ENCODE measurements at places on chromosomes 3 and 15.

DNA sequence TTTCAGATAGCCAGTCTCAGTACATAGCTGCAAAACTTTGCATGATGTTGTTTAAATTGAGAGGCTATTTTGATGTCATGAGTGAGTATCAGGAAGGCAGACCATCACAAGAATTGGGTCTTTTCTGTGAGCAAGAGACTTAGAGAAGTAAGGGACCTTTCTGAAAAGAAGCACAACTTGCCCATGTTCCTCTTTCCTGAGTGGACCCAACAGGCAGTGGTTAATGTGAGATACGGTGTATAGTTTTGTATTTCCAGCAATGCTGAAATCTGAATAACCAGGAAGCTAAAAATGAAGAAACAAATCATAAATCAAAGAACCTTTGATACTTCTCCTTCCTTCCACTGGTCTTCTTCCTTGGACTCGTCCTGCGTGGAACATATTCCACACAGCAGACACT lies 25.1 kb downstream of the MCTP2 start:
- DNase-seq = no peak

GRCh38 chr3:141405025-141405424 lies 36.7 kb downstream of the ZBTB38 start:
- no peak for DNase-seq

DNA sequence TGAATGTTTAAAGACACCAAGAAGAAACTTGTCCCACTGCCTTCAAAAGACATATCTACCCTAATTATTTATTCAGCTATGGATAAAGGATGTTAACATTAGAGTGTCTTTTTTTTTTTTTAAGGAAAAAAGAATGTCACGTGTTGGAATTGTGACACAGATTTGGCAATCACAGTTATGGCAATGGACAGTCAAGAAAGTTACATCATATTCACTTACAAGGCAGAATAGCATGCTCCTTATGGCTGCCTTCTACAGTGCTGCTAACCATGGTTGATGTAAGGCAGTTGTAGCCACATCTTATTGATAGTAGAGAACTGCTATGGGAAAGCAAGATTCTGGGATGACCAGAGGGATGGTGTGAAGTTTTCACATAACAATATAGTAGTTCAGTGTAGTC lies 128.8 kb upstream of the ZBTB20 start:
- no peak for DNase-seq

GRCh38 chr3:44848634-44849033 lies 13.1 kb upstream of the TMEM42 start:
- DNase-seq = no peak

DNA sequence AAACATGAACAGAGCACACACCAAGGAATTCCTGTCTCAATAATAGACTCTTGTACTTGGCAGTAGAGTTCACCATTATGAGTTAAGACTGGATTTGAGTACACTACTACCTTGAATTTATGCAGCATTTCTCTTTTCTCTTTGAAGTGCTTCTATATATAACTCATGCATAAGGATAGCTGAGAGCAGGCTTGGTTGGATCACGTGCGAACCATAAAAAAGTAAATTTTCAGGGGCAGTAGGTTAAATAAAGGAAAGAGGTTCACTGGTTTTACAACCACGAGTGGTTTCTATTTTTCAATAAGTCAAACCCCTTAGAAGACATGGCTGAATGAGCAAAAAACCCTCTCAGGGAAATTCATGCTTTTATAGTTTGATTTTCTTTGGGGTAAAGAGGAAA lies 28.6 kb upstream of the PDZRN3 start:
- no peak for DNase-seq
